ENCODE measurements at places on chromosomes 5 and 9. TPM values are rescaled to one million over a fixed set of nuclear protein-coding genes. Genes with fewer than 3 reads are reported as not detected.

Gene LRRC19
- total RNA-seq = under 0.01 TPM

Gene ARSI
- not detected for total RNA-seq

Gene ARHGEF28
- 8.1 TPM for total RNA-seq

Gene TLX3
- total RNA-seq = not detected

Gene RGMB
- 73.2 TPM for total RNA-seq

Data from parietal lobe (tissue), 2 donors.